Left renal pelvis (tissue), 4 donors: ENCODE measurements at places on chromosomes 16 and 17. TPM values are rescaled to one million over a fixed set of nuclear protein-coding genes. Genes with fewer than 3 reads are reported as not detected.

DNA sequence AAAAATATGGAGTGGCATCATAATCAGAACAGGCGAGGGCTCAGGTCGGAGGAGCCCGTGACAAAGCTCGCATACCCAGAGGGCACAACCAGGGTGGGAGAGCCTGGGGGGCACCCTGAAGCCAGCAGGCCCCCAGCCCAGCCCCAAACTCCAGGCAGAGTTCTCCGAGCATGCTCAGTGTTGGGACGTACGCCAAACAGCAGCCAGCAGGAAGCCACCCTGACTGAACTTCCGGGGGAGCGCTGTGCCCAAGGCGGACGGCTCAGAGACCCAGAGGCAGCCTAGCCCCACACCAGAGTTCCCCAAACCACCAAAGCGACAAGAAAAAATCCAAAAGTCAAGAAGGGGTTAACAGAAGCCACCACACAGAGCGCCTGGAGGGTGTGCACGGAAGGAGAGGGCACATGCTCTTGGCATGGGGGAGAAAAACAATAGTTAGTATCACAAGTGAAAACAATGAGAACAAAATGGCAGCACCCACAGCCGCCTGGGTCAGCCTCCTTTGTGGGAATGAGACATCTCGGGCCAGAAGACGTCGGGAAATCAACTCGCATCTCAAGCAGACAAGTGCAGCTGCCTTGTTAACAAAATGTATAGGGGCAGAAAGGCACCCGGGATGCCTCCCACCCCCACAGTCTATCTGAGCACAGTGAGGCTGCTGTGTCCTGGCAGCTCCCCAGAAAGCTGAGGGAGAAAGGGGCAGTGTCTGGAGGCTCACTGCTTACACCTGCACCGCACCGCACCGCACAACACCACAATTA is 11.9 kb downstream of the EXOC7 start:
- DNase-seq: no peak

GRCh38 chr17:1398028-1398427 is 2.0 kb downstream of the YWHAE start:
- DNase-seq: no peak

GRCh38 chr17:28324781-28325180 is 5.8 kb downstream of the TMEM97 start:
- DNase-seq: no peak

DNA sequence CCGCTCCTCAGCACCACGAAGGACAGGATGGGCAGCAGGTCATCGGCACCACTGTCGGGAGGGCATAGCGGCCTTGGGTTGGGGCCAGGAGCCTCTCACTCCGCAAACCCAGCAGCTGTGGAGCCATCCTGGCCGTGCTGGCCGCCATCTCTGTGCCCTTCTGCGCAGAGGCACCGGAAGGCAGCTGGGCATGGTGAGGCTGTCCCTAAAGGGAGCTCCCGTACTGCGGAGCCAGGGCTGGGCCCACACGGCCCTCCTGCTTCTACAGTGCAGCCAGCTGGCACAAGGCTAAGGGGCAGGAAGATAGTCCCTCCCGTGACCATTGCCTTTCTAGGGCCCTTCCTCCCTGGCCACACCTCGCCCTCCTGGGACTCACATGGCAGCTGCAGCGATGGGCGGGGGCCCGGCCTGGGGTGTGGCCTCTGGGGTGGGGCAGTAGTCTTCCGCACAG is 7.0 kb upstream of the SPATA2L start:
- DNase-seq: no peak

OR1A1 gene
- polyA plus RNA-seq: 0.05 TPM

DNA sequence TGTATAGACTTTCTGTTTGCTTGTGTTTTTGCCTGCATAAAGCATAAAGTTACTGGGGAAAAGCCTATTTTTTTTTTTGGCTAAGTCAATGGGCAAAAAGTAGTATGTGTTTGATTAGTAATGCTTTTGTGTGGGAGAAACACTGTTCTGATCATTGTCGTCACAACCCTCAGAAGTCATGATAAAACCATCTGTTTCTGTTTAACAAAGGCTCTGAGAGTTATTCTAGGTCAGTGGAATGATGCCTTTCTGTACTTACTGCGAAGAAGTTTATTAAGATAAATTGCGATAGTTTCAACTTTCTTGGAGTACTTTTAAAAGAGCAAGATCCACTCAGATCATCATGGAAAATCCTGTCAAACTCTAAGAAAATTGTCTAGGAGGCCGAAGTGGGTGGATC is 80.9 kb downstream of the PRKCA start:
- DNase-seq: no peak

DNA sequence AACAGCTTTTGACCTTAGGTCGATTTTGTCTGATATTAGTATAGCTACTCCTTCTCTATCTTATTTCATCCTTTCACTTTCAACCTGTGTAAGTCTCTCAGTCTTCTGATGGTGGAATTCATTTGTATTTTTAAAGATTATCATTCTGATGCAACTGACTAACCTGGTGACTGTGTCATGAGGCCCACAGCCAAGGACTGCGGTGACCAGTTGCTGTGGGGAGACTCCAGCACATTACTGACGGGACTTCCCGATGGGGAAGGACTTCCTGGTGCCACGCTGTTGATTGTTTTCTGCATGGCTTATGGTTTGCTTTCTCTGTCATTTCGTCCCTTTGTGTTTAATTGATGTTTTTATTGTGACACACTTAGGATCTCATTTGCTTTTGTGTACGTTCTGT is 34.2 kb downstream of the RMI2 start:
- no peak for DNase-seq

ZNF48 gene
- polyA plus RNA-seq: 12.0 TPM

KRT23 gene
- polyA plus RNA-seq: 0.52 TPM

DNA sequence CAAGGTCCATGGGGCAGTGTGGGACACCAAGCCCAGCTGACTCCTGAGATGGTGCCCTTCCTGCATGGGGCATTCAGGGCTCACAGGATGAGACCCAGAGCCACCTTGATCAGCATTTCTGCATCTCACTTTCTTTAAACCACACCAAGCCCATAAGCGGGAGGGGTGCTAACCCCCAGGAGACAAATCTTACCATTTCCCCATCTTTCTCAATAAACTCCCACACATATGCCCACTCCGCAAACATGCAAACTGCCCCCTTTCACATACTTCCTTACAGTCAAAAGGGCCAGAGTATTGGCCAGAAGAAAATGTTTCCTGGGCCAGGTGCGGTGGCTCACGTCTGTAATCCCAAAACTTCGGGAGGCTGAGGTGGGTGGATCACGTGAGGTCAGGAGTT is 3.7 kb upstream of the SLC39A11 start:
- no peak for DNase-seq

- no peak for DNase-seq
Measured at GRCh38 chr17:2610195-2611175, 17.0 kb downstream of the PAFAH1B1 start.

DNA sequence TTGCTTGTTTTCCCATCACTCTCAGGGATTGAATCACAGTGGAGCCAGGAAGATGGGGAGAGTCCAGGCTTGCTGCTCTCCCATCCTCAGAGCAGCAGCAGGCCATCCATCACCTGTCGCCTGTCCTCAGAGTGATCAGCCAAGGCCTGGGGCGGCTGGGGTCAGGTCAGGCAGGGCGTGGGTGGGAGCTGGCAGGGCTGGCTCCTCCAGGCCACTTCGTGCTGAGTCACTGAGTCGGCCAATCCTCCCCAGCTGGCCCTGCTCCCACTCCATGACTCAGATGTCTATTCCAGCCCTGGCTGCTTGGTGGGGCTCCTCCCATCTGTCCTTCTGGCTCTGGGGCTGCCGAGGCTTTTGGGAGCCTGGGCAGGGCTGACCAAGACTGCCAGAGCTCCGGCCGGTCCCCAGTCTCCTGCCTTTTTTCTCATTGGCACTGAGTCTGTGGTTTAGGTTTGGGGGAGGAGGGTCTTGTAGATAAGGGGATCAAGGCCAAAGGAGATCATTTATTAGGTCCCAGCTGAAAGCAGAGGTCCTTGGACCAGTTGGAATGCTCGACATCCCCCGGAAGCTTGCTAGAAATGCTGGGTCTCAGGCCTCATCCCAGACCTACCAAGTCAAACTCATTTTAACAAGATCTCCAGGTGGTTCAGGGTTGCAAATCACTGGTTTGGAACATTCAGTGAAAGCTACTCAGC is 72.7 kb downstream of the ABCC1 start:
- peak; percentile 59 for DNase-seq

KRT28 gene
- not detected for polyA plus RNA-seq

- DNase-seq: no peak
Measured at GRCh38 chr17:74532115-74532514, 840 bp upstream of the CD300LB start.

GRCh38 chr16:19499481-19499880 is 22.4 kb downstream of the GDE1 start:
- DNase-seq: no peak

DNA sequence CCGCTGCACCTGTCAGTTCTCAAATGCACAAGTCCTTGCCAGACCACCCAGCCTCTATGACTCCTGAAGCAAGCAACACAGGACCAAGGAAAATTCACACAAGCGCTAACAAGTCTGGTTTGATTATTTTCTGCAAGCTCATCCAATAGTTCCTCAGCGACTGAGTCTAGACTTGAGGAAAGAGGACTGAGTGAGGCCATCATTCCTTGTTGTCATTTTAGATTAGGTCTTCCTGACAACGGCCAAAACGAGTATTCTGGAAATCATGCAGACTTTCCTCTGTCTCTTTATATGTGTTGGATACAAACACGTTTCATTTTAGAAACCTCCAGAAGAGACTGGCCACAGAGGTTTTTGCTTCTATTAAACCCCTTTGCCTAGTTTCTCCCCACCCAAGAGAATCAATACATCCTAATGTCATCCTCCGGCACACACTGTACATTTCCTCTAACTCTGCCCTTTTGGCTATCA is 561 bp downstream of the CCDC47 start:
- peak; percentile 2 for DNase-seq

- no peak for DNase-seq
Measured at GRCh38 chr17:75102385-75102821, 7.4 kb upstream of the ARMC7 start.

- no peak for DNase-seq
Measured at GRCh38 chr16:6977291-6977690, 355.4 kb upstream of the RBFOX1 start.

DNA sequence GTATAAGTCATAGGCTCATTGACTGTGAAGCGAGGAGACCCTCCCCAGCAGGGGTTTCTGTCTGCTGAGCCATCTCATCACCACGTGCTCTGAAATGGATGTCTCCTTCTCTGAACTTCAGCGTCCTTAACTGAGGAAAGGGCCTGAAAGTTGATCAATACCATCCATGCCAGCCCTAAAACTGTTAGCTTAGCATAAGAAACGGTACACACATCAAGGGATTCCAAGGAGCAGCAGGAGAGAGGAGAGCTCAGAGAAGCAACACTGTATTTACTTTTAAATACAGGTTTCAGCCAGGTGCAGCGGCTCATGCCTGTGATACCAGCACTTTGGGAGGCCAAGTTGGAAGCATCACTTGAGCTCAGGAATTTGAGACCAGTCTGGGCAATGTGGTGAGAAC is 248.9 kb upstream of the TNRC6C start:
- DNase-seq: no peak

GRCh38 chr17:1197781-1198490 is 18.2 kb upstream of the ABR start:
- no peak for DNase-seq

- no peak for DNase-seq
Measured at GRCh38 chr16:2206780-2207433, 1.7 kb downstream of the MLST8 start.

C16orf89 gene
- 6.7 TPM for polyA plus RNA-seq

CD300LG gene
- polyA plus RNA-seq: 0.83 TPM

FBXW10B gene
- polyA plus RNA-seq: 0.83 TPM

DNA sequence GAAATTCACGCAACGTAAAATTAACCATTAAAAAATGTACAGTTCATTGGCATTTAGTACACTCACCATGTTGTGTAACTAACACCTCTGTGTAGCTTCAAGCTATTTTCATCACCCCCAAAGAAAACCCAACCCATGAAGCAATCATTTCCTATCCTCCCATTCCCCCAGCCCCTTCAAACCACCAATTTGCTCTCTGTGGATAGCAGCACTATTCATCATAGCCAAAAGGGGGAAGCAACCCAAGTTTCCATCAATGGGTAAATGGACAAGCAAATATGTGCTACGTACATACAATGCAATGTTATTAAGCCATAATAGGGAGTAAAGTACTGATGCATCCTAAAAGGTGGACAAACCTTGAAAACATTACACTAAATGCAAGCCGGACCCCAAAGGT is 10.9 kb upstream of the KRT222 start:
- DNase-seq: no peak

SSTR5 gene
- not detected for polyA plus RNA-seq

GRCh38 chr17:70181376-70181775 is 12.0 kb downstream of the KCNJ2 start:
- no peak for DNase-seq

GRCh38 chr17:21239680-21240368 is 13.4 kb downstream of the NATD1 start:
- no peak for DNase-seq

GRCh38 chr17:42669977-42670788 is 6.6 kb downstream of the PLEKHH3 start:
- no peak for DNase-seq
